ENCODE measurements at places on chromosomes 4 and X.

DNA sequence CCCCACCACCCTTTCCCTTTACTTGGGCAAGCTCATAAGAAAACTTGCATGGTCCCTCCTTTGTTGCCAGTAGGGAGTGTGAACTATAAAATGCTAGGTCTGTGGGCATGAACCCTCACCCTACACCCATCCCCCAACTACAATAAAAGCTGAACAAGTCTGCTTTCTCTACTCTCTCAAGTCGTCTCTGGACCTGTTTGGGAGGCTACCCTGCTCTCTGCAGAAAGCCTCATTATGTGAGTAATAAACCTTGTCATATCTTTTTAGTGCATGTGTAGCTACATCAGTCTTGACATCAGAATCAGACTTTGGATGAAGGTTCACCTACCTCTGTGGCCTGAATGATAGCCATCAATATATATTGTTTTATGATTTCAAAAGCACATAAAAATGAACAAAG lies 155.4 kb upstream of the FAM241A start:
- no peak for DNase-seq

DNA sequence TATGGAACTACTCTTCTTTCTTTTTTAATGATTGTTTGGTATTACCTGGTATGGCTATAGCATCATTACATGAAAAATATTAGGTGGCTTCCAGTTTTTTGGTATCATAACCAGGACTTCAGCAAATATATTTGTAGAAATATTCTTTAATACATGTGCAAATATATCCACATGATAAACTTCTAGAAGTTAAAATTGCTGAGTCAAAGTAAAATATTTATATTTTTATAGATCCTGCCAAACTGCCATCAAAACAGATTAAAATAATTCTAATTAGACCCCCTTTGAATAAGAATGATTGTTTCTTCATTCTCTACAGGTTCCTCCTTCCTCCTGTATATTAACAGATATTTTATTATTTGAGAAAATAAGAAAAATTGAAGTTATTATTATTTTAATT lies 708.5 kb upstream of the INTU start:
- no peak for DNase-seq

DNA sequence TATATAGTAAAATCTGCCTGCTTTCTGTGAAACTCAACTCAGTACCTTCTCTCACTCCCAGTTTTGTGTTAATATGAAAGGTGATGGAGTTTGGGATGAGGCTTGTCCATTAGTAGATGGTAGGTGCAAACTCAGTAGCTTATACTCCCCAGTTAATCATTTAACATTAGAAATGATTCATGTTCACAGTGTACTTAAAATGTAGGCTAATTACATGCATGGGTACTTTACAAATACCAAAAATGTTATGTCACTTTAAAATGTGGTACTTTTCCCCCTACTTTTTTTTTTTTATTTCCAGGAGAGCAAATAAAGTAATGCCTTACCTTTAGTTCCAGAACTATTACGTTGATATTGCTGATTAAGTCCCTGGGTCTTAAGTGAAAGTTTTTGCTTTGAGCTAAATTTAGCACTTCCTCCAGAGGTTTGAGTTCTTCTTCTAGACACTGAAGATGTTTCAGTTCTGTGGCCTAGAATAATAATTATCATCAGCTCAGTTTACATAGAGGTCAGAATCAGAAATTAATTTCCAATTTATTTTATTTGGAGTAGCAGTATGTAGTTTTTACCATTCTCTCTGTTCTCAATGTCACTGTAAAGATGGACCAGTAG lies 3.0 kb downstream of the IL2 start:
- DNase-seq = no peak

DNA sequence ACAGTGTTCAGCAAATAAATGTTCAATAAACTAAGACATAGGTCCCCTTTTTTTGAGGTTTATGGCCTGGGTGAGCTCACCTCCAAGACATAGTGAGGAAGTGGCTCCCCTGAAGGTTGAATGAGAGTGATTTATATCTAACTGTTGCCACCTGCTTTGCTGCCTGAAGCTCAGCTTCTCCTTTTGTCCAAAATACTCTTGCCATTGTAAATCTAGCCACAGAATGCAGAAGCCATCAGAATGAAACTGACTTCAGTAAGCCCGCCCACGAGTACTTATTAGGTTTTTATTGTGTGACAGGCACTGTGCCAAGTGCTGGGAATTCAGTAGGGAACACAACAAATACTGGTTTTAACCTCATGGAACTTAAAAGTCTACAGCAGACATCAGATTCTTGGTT lies 18.0 kb downstream of the SPINK2 start:
- no peak for DNase-seq

DNA sequence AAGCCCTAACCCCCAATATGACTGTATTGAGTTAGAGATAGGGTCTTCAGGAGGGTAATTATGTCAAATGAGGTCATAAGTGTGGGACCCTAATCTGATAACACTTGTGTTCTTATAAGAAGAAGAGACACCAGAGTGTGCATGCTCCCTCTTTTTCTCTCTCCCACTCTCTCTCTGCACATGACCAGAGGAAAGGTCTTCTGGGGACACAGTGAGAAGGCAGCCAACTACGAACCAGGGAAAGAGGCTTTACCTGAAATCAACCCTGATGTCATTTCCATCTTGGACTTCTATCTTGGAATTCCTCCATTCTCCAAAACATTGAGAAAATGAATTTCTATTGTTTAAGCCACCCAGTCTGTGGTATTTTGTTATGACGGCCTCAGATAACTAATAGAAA lies 97.2 kb upstream of the MAD2L1 start:
- no peak for DNase-seq

- DNase-seq = no peak
Measured at GRCh38 chrX:113492895-113493294, 652.3 kb upstream of the AMOT start.

DNA sequence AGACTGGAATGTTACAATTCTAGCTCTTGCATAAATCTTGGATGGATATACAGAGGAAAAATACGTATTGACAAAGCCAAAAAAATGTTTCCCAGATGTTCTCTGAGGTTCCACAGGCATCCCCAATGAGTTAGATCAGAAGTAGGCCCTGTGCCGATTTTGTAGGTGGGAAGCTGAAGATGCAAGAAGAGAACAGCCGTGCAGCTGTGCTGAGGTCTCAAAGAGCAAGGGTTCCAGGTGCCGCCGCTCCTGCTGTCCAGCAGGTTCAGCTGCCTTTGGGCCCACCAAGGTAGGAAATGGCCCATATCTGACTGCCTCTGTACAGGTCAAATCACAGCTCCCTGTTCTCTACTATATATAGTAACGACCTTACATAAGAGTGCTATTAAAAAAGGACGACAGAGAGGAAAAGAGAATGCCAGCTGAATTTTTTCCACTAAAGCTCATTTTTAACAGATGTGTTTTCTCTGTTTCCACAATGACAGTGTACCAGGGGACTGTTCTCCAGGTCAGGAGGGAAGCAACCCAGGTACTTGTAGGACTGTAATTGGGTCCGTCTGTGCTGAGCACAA lies 155.6 kb downstream of the CBR4 start:
- DNase-seq = no peak

GRCh38 chrX:18885328-18886004 lies 98.4 kb downstream of the PHKA2 start:
- no peak for DNase-seq

DNA sequence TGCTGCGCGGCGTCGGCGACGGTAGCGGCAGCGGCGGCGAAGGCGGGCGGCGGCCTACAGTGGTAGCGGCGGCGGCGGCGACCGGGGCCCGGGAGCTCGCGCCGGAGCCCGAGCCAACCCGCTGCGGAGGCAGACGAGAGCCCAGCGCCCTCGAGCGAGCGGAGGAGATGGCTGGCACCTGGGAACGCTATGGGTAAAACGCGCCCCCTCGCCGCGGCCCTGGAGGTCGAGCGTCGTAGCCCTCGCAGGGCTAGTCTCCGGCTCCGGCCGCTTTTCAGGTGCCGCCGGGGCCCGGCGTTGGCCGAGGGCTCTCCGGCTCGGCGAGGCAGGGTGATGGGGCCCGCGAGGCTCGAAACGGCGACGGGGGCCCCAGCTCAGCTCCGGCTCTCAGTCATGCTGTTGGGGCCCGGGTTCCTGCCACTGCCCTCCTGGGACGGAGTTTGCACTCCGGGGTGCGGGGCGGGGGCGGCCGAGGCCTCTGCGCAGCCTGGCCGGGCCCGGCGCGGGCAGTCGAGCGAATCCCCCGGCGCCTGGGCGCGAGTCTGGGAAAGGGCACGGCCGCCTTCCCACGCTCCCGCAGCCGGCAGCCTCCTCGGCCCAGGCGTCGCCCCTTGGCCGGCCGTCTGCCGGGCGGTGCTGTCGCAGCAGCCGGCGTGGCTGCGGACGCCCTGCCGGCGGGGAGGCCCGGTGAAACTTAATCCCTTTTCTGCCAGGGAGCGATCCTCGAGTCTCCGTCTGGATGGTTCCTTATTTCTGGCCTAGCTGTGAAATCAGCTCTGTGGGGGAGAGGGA lies 768 bp downstream of the MID2 start:
- DNase-seq = peak; percentile 4

Data from GM19239 (cell line).